ENCODE measurements at places on chromosomes 3 and 15.

DNA sequence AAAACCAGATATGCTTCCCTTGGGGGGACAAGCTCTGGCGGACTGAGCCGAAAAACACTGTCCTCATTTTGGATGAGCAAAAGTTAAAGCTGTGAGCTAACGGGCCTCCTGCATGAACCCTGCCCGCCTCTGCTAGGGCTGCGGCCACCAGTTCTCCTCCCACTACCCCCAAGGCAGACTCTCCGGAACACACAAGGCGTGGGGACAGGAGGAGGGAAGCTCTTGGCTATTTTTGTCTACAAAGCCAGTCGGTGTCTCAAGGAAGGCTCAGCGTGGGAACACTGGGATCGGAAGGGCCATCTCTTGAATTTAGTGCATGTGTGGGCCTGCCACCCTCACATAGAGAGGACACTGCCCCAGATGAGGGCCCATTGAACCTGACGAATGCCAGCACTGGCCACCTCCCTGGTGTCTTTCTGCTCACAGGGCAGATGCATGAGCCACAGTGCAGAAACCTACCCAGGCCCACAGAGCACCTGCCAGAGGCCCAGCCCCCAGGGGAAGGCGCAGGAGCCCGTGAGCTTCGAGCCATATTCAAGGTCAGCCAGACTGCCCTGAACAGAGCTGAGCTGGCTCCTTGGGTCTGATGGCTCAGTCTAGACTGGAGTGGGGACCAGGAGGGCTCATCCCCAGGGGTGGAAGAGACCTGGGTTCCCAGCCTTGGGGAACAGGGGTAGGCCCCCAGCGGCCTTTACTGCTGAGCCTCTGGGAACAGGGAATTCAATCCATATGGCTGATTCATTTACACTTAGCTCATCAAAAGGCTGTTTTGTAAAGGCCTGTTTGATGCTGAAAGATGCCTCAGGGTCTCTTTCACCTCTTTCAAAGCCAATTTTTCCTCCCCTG, 38.3 kb downstream of the HCN4 start:
- no peak for DNase-seq

- no peak for DNase-seq
Measured at GRCh38 chr3:27905625-27906024, 183.5 kb upstream of the EOMES start.

DNA sequence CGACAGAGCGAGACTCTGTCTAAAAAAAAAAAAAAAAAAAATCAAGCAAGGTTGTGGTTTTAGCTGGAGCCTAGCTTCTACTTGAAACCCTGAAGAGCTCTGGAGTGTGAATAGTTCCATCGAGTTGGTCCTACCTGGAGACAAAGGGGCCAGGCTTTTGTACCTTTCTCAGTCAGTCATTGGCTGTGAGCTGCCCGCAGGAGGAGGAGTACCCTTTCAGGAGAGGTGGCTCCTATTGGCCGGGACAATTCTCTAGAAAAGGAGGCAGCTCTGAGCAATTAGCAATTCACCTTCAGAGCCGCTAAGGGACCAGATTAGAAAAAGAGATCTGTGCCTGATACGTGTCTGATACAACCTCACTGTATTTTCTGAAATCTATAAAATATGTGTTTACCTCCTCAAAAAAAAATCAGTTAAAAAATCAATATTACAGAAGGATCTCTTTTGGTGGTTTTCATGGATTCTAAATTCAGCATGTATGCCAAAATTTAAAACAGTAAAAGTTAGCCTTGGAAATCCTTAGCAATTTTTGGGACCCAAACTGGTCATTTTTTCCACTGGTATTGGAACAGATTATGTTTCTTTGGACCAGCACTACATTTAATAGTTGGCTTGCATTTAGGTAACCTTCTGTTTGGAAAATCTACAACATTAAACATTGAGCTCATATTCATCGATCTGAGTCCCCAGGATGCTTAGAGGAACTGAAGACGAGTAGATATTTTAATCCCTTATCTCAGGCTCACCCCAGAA, 29.7 kb upstream of the PDCD6IP start:
- no peak for DNase-seq

- no peak for DNase-seq
Measured at GRCh38 chr15:85151861-85152260, 170.2 kb downstream of the PDE8A start.

DNA sequence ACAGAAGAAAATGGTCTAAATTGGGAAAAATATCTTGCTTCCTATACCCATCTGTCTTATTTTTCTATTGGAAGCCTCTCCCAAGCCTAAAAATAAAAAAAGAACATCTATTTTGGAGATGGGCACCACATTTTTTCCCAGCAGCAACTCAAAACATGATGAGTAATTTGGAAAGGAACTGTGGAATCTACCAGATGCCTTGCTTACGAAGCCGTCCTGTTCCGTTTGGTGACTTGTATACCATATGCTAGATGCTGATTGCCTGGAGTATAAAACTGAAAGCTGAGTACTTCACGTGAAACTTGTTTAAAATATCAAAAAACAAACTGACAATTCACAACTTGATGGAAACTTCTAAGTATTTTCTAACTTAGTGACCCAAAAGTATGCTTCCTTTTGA, 491.0 kb downstream of the ROBO2 start:
- no peak for DNase-seq

GRCh38 chr15:54990793-54991192, 205.9 kb downstream of the RSL24D1 start:
- no peak for DNase-seq

DNA sequence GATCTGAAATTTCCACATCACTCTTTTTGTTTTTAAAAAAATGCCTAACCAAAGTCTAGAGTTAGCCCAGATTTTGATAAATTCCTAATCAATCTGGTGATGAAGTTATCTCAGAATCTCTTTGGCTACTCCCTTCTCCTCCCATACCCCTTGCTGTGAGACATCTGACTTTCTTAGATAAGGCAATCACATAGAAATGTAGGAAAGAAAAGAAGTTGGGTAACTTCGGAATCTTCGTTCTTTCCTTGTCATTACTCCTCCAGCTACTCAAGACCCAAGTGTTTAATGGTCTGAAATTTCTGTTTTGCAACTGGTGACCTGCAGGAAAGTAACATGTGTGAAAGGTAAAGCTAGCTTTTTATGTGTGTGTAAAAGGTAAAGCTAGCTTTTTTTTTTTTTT, 37.8 kb downstream of the MYL3 start:
- no peak for DNase-seq

GRCh38 chr3:159825216-159825854, 163.3 kb upstream of the IL12A start:
- no peak for DNase-seq

GRCh38 chr3:75218577-75218976, 445.6 kb upstream of the FRG2C start:
- no peak for DNase-seq

- no peak for DNase-seq
Measured at GRCh38 chr15:31452595-31453557, 126.2 kb downstream of the KLF13 start.

DNA sequence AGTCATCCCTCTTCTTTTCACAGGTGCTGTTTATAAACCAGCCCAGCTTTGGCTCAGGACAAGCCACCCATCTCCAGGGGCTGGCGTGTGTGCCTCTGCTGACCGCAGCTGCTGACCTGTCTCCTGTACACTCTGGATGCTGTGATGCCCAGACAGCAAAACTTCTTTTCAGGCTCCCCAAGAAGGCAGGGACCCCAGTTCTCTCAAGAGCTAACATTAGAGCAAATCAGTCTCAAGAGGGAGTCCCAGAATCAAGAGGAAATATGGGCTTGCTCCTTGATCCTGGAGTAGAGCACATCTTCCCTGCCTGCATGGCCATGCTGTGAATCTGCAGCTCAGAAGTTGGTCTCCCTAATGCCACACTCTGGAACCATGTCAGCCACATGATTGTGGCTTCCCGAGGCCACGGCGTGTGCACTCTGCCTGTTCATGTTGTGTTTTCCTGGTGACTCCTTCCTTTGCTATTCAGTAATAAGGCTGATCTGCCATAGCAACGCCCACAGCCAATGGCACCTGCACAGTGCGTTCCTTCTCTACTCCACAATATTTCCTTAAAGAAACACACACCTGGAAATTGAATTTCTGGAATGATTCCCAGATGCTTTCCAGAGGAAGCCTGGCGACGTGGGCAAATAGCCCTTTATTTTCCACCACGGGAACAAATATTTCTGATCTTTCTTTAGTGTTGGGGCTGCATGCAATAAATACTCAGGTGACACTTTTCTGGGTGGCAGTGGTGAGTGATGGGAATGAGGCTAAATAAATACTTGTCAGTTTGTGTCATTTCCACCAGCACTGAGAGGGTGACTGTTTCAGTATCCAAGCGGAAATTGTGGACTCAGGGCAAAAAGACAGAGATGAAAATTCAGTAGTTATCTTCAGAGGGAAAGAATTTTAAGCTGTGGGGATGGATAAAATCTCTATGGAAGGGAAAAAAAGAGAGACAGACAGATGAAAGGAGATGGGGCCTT, 21.9 kb upstream of the THSD4 start:
- peak; percentile 19 for DNase-seq

- no peak for DNase-seq
Measured at GRCh38 chr15:57611938-57612337, 20.2 kb downstream of the MYZAP start.

GRCh38 chr3:106333911-106334618, 465.3 kb upstream of the CBLB start:
- no peak for DNase-seq

DNA sequence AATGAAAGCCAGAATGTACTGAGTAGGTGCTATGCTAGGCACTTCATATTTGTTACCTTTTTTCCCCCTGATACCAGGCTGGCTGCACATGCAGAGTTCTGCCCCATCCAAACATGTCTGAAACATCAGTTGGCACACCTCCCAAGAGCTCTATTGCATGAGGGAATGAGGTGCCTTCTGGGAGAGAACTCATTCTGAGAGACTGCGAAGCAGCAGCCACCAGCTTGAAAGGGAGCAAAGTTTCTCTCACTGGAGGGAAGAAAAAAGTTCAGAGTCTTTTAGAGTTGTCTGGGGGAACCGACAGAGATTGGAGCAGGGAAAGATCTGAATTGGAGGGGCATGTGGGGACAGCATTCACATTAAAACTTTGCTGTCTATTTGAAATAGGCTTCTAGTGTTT, 84.1 kb downstream of the AGBL1 start:
- DNase-seq, result no peak

DNA sequence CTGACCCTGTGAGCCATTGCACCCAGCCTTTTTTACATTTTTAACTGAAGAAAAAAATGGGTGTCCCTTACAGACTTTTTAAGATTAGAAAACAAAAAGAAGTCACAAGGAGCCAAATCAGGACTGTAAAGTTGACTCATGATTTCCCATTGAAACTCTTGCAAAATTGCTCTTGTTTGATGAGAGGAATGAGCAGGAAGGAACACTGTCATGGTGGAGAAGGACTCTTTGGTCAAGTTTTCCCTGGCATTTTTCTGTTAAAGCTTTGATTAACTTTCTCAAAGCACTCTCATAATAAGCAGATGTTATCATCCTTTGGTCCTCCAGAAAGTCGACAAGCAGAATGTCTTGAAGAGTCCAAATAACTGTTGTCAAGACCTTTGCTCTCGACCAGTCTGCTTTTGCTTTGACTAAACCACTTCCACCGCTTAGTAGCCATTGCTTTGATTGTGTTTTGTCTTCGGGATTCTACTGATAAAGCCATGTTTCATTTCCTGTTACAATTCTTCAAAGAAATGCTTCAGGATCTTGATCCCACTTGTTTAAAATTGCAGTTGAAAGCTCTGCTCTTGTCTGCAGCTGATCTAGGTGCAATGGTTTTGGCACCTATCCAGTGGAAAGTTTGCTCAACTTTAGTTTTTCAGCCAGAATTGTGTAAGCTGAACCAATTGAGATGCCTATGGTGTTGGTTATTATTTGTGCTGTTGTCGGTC, 369.4 kb downstream of the MAGI1 start:
- no peak for DNase-seq

DNA sequence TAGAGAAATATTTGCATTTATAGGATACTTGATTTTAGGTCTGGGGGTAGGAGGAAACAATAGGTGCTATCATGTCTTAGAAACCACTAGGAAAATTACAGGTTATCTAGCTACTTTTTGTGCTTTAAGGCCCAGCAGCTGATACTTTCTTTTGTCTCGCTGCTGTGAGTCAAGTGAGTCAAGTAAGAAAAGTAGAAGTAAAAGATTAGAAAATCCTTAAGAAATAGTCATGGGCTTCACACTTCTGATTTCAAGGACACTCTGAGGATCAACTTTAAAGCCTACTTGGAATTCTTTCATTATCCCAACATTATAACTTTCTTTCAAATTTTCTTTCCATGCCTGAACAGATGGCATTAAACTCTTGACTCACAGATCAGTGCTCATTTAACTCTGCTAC, 95.2 kb upstream of the RBMS3 start:
- no peak for DNase-seq

DNA sequence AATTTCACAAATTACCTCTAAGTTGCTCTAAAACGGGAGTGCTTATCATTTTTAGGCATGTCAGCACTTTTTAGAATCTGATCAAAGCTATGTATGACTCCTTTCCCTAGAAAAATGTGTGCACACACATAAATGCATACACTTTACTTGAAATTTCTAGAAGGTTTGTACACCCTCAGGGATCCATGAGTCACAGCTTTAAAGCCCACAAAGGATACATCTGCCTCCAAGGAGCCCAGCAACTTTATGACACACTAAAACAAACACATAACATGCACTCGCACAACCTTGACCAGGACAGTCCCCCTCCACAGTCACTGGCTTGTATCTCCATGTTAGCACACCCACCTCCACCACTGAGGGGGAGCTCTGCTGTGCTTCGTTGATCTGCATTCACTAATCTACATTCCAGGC, 722.0 kb upstream of the CFAP20DC start:
- no peak for DNase-seq

DNA sequence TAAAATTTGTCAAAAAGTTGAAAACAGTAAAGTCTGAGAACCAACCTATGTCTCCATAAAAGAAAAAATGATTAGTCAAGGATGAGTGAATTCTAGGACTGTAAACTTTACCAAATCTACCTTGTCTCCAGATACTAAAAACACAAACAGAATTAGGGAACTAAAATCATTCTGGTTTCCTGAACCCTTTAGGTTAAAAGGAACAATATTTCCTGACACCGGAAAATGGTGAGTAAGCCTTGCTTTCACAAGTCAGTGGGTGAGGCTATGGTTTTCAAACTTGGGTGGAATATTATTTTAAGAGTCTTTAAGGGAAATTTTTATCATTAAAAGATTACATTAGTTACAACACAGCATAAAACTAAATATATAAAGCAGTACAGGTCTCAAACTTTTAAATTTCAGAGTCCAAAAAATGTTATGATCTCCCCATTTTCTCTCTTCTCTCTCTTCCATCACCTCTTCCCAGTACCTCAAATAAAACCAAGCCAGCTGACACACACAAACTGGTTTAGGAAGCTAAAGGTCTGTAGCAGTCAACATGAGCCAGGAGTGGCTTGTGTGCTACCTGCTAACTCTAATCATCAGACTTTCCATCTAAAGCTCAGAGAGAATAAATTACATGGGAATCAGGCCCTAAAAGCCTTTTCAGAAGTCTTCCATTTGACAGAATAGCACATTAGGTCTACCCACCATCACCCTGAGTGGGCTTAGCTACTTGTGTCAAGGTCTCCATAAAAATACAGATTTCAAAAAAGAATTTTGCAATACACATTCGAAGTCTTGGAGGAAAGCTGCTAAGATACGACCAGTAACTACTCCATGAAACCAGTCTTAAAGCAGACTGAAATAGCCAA, 2.2 kb downstream of the SLC12A6 start:
- DNase-seq, result no peak

Data from ecto neural progenitor cell (in vitro differentiated cells).